ENCODE measurements at places on chromosomes 5 and 9.

- DNase-seq: no peak
Observed at GRCh38 chr5:71471193-71471592, 15.7 kb downstream of the BDP1 start.

DNA sequence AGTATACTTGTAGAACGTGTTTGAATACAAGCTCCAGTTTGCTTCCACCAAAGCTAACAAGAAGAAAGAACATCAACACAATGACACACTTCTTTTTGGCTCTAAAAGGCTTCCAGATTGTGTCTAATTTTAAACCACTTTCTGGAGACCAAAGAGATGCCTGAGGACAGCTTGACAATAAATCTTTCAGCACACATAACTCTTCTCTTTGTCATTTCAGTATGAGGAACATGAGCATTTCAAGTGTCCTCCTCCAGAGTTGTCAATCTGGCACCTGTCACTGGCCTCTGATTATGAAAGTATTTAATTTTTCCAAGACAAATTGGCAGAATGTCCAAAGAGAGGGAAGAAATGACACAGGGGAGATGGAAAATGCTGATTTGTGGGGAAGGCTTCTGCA, 79.0 kb upstream of the TLR4 start:
- no peak for DNase-seq

DNA sequence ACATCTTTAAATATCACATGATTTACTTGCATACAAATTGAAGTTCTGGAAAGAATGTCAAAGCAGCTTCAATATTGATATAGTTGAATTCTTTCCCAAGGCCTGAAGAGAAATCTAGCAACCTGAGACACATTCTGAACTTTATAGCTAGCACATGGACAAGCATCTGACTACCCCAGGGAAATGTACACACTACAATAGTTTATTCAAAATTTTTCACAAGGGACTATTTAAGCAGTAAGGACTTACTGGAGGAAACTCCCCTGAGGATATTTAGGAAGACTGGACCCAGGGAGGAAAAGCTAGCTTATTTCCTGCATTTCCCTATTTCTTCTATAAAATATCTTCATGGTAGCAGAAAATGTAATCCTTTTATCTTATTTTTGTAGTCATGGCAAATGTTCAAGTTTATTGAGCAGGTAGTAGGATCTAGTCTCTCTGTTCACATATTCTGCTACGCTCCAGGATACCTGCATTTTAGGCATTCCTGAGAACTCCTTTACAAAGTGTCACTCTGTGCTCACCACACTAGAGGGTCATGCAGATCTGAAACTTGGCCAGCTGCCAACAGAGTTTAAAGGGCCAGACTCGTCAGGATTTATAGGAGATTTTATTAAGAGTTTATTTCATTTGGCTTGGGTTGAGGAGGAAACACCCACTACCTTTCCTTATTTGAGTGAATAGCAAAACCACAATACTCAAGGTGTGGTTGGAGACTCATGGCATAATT, 348.4 kb upstream of the FTMT start:
- peak; percentile 8 for DNase-seq

GRCh38 chr5:96074870-96075269, 113.2 kb upstream of the ELL2 start:
- no peak for DNase-seq

GRCh38 chr9:128003966-128004604, 23.3 kb upstream of the EEIG1 start:
- DNase-seq: no peak
